Right kidney (tissue), 9 donors: ENCODE measurements at places on chromosomes 2 and 18.

- no peak for DNase-seq
Measured at GRCh38 chr2:74851191-74851566, 17.3 kb downstream of the HK2 start.

DNA sequence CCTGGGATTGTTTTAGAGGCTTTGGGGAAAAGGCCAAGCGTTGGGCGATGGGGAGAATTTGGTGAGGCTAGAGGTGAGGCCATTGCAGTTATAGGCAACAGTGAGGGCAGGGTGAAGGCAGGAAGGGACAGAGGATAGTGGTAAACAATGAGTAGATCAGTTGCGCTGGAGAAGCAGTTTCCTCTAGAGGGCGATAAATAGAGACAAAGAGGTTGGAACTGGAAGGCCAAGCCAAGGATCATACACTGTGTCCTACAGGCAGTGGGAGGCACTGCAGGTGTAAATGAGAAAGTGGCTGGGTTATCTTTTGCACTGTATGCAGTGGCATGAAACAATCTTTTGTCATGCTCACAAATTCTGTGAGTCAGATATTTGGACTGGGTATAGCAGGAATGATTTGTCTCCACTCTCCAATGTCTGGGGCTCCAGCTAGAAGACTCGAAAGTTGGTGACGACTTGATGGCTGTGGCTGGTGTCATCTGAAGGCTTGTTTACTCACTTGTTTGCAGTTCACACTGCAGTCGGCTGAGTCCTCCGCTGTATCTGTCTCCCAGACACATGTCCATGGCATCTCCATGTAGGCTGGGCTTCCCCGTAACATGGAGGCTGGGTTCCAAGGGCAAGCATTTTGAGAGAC lies 82.1 kb downstream of the TNP1 start:
- DNase-seq = no peak

DNA sequence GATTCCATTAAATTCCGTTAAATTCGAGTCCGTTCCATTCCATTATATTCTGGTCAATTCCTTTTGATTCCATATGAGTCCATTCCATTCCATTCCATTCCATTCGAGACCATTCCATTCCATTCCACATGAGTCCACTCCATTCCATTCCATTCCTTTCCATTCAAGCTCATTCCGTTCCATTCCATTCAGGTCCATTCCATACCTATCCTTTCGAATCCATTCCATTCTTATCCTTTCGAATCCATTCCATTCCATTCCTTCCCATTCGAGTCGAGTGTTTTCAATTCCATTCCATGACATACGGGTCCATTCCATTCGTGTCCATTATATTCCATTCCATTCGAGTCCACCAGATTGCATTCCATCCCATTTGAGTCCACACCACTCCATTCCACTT lies 1127.4 kb downstream of the RPIA start:
- DNase-seq = no peak

- peak; percentile 35 for DNase-seq
Measured at GRCh38 chr2:199488772-199489400, 31.1 kb upstream of the SATB2 start.

GRCh38 chr2:213232649-213233437 lies 51.4 kb upstream of the SPAG16 start:
- DNase-seq = no peak

- no peak for DNase-seq
Measured at GRCh38 chr2:17010104-17010503, 344.5 kb upstream of the CYRIA start.

DNA sequence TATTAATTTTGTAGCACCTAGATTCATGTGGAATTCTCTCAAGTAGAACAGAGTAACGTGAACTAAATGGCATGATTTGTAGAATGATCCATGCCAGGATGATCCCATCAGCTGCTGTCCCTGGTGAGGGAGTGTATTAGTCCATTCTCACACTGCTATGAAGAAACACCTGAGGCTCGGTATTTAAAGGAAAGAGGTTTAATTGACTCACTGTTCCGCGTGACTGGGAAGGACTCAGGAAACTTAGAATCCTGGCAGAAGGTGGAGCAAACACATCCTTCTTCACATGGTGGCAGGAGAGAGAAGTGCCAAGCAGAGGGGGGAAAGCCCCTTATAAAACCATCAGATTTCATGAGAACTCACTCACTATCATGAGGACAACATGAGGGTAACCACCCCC lies 312.6 kb downstream of the PTPRM start:
- no peak for DNase-seq

- no peak for DNase-seq
Measured at GRCh38 chr2:186422226-186422625, 63.8 kb upstream of the ZC3H15 start.

DNA sequence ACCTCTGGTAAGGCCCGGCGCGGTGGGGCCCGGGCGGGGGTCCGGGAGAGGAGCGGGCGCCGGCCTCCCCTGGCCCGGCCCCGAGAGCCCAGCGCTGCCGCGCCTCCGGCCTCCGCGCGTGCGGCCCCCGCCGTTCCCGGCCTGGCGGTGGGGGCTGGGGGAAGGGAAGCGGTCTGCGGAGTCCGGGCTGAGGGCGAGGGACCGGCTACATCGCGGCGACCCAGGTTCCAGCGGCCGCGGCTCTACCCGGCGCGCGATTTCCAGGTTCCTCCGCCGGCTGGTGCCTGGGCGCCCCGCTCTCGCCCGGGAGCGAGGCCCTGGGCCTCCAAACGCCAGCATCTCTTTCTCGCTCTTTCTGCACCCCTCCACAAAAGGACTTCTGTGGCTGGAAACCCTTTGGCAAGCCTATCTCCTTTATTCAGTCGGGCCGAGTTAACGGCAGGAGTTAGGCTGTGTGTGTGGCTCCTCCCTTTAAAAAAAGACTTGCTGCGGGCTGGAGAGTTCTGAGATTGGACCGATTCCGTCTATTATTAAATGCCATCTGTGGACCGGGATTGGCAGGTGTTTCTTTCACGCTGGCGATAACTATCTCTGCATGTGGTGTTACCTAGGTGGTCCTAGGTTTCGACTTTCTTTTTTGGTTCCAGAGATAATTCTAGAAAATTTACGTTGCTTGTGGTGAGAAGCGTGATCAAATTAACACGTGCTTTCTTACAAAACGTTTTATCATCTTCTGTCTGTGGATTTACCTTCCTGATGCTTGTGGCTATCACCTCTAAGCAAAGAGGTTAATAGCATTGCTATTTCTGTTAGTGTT lies 592 bp downstream of the ME2 start:
- DNase-seq = peak; percentile 87

DNA sequence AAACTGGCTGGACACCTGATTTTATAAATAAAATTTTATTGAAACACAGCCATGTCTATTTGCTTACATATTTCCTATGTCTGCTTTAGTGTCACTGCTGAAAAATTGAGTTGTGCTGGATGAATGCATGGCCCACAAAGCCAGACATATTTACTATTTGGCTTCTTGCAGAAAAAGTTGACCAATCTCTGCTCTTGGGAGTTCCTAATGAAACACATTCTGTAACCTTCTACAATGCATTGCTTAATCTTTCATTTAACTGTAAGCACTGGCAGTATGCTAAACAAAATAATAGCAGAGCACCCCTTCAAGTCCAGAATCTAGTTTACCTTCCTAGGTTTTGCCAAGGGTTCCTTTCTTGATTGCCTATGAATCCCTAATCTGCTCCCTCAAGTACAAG lies 17.7 kb upstream of the SERPINB7 start:
- no peak for DNase-seq

GRCh38 chr2:200586644-200586975 lies 796 bp downstream of the AOX1 start:
- no peak for DNase-seq

DNA sequence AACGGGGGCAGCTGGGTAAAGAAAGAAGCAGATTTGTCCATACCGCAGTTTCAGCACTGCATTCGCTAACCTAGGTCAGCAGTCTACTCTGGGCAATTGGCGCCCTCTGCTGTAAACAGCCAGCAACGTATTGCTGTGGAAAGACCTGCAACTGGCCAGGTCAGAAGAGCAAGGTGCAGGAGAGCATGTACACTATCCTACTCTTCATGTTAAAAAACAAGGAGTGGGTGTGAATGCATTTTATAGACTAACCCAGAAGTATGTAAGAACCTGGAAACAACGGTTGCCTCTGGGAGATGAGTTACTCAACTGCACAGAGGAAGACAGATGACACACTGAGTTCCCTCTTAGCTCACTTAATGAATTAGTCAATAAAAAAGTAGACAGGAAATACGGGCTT lies 6.2 kb downstream of the MRPS5 start:
- peak; percentile 42 for DNase-seq

- no peak for DNase-seq
Measured at GRCh38 chr18:56089612-56090258, 501.7 kb upstream of the TCF4 start.

DNA sequence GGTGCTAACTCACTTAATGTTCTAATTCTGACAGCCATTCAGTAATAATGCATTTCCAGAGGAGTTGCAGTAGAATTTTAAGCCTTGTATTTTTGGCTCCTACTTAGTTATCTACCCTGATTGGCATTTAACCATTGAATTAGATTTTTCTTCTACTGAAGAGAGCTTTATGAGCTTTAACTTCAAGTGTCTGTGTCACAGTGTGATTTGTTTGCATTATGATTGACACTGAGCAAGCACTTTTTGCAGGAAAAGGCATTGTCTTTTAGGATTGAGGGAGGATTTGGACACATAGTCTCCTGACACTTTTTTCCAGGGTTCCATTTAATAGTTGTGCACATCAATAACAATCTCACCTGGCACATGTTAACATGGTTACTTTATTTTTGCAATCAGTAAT lies 26.7 kb downstream of the LYPD6 start:
- DNase-seq = no peak

- no peak for DNase-seq
Measured at GRCh38 chr2:229243890-229244560, 27.1 kb downstream of the PID1 start.

DNA sequence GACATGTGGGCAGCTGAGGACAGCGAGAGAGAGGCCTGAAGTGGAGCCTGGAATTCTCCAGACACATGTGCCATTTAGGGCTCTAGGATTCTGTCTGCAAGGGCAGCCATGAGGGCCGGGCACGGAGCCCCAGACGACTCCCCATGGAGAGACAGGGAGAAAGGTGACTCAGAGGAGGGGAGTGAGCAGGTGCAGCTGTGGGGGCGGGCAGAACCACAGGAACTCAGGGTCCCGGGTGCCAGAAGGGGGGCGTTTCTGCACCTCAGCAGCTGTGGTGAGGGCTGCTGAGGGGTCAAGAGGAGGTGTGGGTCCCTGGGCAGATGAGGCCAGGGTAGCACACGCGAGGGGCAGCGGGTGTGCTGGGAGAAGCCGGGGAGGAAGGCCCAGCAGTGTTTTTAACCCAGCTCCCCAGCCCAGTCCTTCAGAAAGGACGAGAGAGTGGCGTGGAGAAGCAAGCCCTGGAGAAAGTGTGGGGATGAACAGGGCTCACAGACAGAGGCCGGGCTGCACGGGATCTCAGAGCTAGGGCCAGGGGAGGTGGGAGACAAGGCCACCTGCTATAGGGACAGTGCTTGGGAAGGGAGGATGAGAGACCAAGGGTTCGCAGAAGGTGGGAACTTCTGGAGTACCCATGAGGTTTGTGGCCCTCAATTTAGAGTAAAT lies 7.6 kb downstream of the GPR17 start:
- DNase-seq = no peak

GRCh38 chr2:237474931-237475703 lies 11.9 kb upstream of the MLPH start:
- DNase-seq = peak; percentile 88

DNA sequence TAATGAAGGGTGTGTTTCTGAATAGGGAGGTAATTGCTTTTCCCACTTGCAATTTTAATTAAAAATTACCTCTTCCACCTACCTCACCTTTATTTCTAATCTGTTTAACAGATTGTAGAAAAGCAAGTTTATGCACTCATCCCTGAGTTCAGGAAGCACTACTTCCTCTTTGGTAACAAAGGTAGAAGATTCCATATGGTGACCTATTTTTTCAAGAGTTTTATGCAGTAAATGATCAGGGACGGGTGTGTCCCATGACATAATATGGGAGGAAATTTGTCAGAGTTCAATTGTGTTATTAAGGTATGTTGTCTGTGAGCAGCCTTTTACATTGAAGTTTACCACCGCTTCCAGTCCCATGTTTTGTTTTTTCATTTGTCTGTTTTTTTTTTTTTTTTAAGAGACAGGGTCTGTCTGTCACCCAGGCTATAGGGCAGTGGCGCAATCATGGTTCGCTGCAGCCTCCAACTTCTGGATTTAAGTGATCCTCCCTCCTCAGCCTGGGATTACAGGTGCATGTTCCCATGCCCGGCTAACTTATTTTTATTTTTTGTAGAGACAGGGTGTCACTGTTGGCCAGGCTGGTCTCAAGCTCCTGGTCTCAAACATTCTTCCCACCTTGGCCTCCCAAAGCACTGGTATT lies 68.2 kb downstream of the ASAP2 start:
- DNase-seq = no peak

- DNase-seq = no peak
Measured at GRCh38 chr2:17036361-17036760, 370.7 kb upstream of the CYRIA start.

- DNase-seq = no peak
Measured at GRCh38 chr2:59900728-59901452, 652.6 kb downstream of the BCL11A start.

DNA sequence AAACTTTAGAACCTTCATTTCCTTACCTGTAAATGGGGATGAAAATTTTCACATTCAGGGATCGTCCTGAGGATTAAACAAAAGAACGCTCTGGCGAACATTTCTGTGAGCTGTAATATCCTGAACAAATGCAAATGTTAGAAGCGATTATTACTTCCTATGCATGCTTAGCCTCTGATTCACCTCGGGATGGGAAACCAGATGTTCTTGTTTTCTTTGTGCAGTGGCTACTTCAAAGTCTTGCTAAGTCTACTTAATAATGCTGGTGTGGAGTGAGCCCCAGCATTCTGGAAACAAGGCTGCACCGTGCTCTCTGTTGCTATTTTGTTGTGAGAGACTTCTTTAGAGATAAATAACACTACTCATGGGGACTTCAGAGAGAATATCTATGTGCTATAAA lies 119.1 kb upstream of the PELI1 start:
- no peak for DNase-seq

DNA sequence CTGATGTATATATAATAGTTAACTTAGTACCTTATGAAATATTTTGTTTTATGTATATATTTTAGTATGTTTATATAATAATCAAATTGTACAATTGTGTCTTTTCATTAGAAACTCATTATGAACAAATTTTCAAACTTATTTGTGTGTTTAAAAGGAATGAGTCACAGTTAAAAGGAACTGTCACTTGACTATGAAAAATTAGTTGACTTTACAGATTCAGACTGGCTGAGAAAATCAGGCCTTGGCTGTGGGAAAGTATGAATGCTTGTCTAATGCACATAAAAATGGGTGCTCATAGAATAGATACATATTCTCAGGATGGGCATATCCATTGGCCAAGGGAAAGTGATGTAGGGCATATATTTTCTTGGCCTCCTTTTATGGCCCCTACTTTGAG lies 576.8 kb downstream of the SATB2 start:
- DNase-seq = no peak
